ENCODE measurements at places on chromosomes 6 and 20. TPM values are rescaled to one million over a fixed set of nuclear protein-coding genes. Genes with fewer than 3 reads are reported as not detected.

The ABHD16B gene
- polyA plus RNA-seq, result not detected

- no peak for DNase-seq
These were observed 5.7 kb downstream of the CABLES2 start for GRCh38 chr20:62401331-62401779.

The MARCKS gene
- 118 TPM for polyA plus RNA-seq

GRCh38 chr6:6689400-6690143 is 101.1 kb downstream of the LY86 start:
- DNase-seq, result no peak

DNA sequence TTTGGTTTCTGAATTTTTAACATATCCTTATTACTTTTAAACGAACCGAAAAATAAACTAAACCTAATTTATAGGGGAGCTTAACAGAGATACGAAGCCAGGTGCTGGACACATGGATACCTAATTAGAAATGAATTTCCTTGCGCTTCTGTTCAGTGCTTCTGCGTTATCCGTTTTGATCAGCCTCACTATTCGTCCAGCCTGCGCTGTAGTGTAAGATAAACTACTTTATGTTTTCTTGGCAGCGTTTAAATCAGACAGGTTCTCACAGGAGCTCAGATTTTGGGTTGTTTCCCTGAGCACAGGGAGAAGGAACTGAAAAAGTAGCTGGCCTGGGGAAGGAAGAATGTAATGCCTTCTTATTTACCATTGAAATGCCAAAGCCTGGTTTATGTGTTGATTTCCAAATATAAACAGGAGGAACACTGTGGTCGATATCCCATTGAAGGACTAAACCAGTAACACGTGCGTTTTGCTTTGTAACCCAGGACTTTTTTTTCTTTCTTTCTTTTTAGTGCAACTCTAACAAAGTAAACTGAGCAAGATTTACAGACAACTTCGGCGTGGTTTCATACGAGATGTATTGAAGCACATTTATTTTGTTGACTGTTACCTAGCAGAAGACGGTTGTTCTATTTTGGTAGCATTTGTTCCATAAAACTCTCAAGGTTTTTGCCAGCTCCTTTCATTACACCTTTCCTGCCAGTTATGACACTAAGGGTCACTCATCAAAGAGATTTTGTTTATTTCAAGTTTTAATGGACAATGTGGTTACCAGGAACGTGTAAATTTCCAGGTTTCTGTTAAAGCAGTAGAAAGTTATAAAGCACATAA is 214.8 kb upstream of the HEY2 start:
- no peak for DNase-seq

DNA sequence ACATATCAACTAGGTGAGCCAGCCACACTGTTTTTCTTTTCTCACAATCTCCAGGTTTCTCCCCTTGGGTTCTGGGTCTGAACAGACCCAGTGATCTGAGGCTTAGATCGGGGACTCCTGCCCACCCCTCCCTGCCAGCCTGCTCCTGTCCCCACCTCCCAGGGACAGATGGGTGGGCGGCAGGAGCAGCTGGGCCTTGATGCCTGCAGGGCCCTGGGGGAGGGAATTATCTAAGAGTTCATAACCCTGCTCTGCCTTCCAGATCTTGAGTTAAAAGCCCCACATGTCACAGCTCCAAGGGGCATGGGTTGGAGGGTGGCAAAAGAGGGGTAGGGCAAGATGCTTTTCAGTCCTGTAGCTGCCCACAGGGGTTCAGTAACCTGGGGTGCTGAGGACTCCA is 5.2 kb upstream of the XKR7 start:
- no peak for DNase-seq

GRCh38 chr6:145960918-145961589 is 3.1 kb downstream of the SHPRH start:
- DNase-seq, result no peak

The BNIP5 gene
- not detected for polyA plus RNA-seq

GRCh38 chr6:31874836-31875572 is 3.8 kb downstream of the SLC44A4 start:
- no peak for DNase-seq

The DNAH8 gene
- not detected for polyA plus RNA-seq

- no peak for DNase-seq
These were observed 88.2 kb upstream of the FAM83B start for GRCh38 chr6:54758340-54758739.

GRCh38 chr6:105757512-105758200 is 328.5 kb upstream of the PRDM1 start:
- no peak for DNase-seq

The ERVFRD-1 gene
- polyA plus RNA-seq, result not detected

The SCUBE3 gene
- 12.3 TPM for polyA plus RNA-seq

GRCh38 chr20:45044084-45044573 is 56.8 kb downstream of the KCNS1 start:
- no peak for DNase-seq

DNA sequence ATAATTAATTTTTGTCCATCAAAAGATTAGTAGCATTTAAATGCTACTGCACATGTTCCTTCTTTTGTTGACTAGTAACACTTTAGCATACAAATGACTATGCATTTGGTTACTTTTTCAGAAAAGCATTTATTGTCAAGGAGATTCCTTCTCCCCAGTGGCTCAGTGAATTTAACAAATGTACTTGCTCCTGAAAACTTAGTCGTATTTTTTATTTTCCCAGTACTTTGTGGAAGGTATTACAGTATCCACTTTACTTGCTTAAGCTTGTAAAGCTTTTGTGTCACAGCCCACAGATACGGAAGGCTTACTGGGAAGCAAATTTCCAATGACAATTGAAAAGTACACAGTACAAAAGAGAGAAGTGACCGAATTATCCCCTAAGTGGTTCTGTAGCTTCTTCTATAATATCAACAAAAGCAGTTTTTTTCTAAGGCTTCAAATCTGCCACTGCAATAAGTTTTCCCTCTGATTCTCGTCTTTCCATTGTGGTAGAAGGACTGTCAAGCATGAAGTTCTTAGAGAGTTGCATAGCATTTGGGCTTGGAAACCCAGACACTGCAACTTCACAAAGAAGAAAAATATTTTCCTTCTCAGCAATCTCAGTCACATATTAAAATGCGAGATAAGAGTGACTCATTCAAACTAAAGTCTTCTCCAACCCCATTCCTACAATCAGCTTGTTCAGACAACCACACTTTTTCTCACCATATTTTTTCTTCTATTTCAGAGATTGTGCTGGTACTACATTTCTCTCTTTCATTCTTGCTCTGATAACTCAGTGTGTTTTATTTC is 431.2 kb downstream of the GRIK2 start:
- no peak for DNase-seq

GRCh38 chr6:153698637-153699036 is 340.4 kb upstream of the OPRM1 start:
- no peak for DNase-seq

- no peak for DNase-seq
These were observed 219.1 kb downstream of the ARID1B start for GRCh38 chr6:156996265-156996664.

The CDC40 gene
- polyA plus RNA-seq, result 9.1 TPM

GRCh38 chr6:81126150-81126549 is 626.3 kb downstream of the TENT5A start:
- DNase-seq, result peak; percentile 27

The GMPR gene
- 7.3 TPM for polyA plus RNA-seq

The LINC00237 gene
- polyA plus RNA-seq, result not detected

Measured in BJ (cell line).